ENCODE measurements at places on chromosomes 5 and 9.

DNA sequence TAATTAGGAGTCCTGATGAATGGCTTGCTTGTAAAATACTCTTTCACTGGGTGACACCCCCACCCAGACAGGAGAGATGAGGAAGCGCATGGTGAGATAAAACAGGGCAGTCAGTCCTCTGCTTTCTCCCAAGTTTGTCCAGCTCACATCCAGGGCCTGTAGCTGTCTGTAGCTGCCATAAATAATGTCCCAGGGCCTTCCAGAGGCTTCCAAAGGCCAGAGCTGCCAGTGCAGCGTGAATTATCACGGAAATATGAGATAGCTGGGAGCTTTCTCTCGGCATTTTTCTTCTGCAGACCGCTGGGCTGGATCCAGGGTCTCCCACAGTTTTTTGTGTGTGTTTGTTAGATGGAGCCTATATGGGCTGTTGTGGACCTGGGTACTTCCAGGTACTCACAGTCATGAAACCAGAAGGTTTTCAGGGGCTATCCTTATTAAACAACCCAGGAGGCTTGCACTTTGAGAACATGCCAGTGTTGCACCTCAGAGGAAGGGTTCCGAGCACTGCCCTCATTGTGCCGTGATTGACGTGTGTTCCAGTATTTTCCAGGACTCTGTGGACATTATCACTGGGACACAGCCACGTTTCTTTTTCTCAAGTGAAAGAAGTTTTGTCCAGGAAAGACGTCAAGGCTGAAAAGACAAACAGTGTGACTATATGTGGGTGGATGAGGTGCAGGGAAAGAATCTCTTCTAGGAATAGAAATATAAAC, 117.5 kb downstream of the FGF1 start:
- no peak for DNase-seq

DNA sequence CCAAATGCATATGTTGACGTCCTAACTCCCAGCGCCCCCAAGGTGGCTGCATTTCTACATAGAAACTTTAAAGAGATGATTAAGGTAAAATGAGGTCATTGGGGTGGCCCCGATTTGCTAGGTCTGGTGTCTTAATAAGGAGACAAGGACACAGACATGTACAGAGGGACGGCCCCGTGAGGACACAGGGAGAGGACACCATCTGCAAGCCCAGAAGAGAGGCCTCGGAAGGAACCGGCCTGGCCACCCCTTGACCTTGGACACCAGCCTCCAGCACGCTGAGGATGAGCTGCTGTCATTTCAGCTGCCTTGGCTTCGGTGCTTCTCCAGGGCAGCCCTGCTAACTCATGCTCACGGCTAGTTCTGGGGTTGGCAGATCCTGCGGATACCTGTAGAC, 73.2 kb downstream of the MRPL36 start:
- no peak for DNase-seq

DNA sequence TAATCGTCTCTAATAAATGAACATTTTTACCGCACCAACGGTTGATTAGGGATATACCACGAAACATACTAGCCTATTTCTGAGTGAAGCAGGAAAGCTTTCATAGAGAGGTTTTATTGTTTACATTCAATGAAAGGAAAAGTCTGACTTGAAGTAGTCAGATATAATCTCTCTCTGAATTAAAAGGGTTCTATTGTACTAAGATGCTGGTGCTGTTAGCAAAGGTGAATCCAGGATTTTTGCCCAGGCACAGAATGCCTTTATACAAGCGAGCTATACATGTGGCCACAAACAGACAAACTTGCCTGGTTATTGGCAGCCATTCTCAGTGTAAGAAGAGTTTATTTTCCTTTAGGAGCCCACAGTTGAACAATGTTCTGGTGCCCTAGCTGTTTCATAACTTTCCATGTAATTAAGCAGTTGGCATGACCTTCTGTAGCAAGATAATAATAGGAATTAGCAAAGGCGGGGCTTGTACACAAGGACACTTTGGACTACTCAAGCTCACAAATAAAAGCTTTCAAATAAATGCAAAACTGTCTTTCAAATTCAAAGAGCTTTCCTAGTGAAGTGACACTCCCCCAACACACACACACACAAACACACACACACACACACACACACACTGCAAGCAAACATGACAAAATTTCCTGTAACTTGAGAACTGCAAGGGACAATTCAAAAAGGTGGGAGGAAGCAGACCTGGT, 198.7 kb upstream of the MAP3K1 start:
- DNase-seq, result no peak

DNA sequence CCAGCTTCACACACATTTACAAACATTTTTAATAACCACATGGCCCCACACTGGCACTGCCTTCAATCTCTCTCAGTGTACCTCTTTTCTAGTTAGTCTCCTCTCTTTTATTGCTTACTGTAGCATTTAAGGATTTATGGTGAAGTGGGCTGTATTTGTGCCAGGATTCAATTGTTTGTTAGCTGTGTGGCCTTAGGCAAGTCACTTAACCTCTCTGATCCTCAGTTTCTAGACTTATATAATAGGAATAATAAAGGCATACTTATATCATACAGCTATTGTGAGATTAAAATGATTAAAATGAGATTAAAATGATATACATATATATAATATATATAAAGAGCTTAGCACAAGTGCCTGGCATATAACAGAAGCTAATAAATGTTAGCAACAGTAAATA, 6.4 kb downstream of the SH3RF2 start:
- no peak for DNase-seq

DNA sequence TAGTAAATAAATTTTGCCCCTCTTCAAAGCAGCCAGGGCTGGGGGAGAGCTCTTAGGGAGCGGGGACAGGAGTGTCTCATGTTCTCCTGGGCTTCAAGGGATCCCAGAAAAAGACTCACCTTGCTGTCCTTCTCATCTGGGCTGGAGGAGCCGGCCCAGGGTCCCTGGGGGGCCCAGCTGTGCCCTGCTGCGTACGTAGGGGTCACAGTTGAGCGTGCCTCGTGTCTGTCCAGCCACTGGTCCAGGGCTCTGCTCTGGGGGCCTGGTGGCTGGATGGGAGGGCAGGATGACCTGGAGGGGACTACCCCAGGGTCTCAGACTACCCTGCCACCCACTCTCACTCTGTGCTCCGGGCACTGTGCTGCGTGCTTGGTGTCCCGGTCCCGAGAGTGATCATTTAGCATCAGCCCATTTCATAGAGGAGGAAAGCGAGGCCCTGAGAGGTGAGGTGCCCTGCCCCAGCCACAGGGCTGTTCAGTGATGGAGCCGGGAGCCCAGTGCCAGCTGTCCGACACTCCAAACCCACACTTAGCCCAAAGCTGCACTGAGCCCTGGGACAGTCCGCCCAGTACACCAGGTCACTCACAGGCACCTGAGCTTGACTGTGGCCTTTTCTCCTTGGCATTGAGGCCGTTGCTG, 26.2 kb upstream of the TDRD7 start:
- no peak for DNase-seq

DNA sequence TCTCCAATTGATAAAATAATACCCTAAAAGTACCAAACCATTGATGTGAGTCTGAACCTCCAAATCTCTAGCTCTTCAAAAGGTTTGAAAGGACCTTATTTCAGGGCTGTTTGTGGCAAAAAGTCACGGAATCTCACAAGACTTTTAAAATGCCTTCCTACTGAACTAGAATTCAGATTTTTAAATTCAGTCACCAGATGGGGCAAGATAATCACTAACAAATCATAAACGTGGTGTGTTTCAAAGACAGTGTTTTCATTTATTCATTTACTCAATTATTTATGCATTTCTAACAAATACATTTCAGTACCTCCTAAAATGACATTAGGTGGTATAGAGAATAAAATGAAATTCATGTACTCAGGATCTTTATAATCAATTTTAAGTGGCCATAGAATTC, 68.2 kb upstream of the SMC2 start:
- peak; percentile 1 for DNase-seq

DNA sequence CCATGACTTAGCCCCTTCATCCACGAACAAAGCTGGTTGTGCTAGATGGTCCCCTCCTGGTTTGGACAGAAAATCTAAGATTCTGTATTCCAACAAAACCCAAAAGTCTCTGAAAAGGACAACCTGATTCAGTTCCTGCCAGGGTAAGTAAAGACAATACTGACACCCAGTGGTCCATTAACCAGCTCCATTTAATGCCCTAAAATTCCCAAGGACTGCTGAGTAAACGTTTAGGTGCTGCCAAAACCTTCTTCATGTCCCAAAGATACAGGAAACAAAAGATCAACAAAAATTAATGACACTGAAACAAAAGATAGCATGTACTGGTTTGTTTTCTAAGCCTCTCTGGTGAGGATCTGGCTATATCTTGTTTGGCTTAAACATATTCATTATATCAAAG, 25.3 kb upstream of the PPP1R2B start:
- DNase-seq, result peak; percentile 5

DNA sequence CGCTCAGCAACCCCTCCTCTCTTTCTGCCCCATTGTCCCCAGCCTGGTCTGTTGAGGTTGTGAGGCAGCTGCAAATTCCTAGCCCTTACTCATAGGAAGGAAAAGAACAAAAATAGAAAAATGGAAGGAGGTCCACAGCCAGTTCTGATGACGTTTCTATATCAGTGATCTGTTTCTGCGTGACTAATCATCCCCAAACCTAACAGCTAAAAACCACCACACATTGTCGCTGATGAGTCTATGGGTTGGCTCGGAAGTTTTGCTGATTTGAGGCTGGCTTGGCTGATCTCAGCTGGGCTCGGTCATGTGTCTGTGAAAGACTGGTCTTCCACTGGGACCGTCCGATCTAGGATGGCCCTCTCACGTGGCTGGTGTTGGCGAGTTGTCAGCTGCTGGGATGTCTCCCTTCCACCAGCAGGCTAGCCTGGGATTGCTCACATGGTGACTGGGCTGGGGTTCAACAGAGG, 200.6 kb upstream of the ZNF618 start:
- DNase-seq, result peak; percentile 99

DNA sequence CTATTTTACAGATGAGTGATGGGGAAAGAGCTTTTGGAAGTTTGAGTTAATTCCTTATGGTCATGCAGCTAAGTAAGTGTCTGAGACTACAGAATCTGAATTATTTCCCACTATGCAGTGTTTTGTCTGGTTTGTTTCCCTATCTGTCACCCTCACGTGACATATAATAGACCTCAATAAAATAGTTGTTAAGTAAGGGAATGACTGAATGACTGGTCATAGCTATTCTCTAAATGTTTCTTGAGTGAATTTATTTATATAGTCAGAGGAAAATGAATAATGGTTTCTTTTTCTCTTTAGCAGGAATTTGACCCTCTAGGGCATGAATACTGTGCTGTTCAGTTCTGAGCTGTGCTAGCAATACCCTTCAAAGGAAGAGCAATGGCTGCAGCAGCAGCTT, 10.3 kb downstream of the TRIM32 start:
- peak; percentile 81 for DNase-seq

DNA sequence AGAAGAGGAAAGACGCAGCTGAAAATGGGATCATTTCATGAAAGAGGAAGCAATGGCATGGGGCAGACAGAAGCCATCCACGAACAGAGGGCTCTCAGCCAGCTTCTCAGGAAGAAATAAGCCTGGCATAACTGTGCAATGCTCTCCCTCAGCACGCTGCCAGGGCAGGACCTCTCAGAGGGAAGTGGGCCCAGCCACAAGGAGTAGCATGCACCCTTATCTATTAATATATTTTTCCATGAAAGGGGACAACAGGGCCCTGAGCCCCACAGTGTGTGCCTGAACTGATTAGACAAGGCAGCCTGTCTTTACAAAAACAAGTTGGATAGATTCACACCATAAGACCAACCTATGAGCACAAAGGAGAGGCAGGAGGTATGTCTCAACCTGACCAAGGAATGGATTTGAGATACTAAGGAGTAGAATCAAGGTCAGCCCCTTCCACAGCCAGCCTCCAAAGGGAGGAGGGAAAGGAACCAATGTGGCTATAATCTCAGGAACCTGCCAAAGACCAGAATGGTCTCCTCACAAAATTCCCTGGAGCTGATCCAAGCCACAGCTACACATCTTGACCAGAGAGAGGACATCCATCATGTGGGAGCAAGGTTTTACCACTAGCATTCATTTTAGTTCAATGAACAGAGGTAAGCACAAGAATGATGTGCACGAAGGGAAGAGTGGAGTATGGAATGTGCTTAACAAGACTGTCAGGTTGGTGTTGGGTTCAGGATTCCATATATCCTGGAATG, 154.8 kb downstream of the SIL1 start:
- DNase-seq, result no peak

DNA sequence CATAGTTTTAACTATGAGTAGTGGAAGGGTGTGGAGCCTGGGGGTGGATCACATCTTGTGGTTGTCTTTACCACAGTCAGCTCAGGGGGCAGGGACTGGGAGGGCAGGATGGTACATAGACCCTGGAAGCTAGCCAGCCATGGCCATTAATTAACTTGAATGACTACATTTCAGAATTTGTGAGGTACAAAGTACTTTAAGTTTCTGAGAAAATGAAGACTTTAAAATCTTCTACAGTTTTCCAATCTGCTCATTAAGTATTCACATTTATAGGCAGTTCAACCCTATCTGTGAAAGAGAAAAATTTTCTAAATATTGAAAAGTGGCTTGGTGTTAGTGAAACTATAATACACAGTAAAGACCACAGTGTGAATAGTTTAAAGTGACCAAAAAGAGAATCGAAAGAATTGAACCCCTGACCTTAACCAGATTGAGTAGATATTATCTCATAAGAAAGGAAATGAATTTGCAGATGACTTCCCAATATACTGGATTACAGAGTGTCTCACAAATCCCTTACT, 234.2 kb upstream of the MEF2C start:
- no peak for DNase-seq

- DNase-seq, result no peak
Observed at GRCh38 chr9:135971892-135972291, 10.7 kb upstream of the UBAC1 start.

Data from HFFc6 (cell line).